Stimulated activated CD4-positive, alpha-beta T cell treated with anti-CD3 and anti-CD28 coated beads, Interleukin-1b, Interleukin-23, amount 100 ng/mL, for 1 hour (primary cell): ENCODE measurements at places on chromosomes 7 and 10.

GRCh38 chr7:28681693-28682310, 269.5 kb downstream of the CREB5 start:
- no peak for DNase-seq

- no peak for DNase-seq
Measured at GRCh38 chr7:121992068-121992467, 119.1 kb downstream of the PTPRZ1 start.

GRCh38 chr7:151679071-151679708, 159.5 kb upstream of the RHEB start:
- no peak for DNase-seq

DNA sequence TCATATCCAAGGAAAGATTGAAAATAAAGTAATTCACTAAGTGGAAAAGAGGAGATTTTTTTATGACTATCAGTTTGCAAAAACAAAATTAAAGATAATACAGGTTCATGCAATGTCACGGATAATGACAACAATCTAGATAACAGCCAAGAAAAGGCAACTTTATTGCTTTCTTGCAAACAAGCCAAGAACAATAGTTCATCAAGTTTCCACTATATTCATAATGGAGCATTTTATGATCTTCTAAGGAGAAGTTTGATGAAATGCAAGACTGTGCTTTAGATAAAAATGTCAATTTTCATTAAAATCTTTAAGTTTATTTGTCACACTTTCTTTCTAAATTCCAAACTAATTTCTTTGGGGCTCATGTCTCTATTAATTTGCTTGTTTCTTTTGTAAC, 53.9 kb upstream of the NRP1 start:
- DNase-seq: no peak

GRCh38 chr7:98194672-98195457, 16.4 kb upstream of the BHLHA15 start:
- DNase-seq: no peak

DNA sequence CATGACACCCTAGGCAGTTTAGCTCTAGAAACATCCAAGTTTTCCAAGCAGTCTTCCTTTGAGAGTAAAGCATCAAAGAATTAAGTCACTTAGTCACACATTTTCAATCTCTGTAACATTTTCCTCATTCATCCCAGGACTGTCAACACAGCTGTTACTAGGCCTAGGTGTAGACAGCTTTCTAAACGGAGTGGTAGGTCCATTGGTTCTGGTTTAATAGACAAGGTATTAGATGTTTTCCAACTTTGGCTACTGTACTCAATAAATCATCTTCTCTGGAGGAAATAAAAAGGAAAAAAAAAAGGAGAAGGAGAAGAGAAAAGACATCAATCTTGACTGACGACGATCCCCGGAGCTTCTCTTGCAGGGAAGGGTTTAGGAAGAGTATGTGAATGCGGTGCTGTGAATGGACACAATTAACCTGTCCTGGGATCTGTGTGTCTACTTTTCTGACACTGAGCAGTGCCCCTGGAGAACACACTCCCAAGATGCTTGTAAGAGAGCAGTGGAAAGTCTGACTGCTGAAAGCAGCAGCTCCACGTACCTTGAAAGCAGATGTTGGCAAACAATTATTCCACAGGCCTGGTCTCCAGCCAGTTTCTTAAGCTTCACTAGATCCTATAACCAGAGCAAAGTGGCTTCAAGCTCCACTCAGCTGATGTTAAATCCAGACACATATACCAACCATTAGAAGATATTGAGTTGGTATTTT, 59.1 kb downstream of the CXCL12 start:
- DNase-seq: no peak

GRCh38 chr7:66114743-66115649, at the start of gene CRCP:
TSS of gene CRCP (plus strand) at chr7:66114847. CDS start at chr7:66114963, 116 bp downstream.
- peak; percentile 39 for DNase-seq

GRCh38 chr7:2926896-2927405, 82.8 kb upstream of the GNA12 start:
- no peak for DNase-seq

DNA sequence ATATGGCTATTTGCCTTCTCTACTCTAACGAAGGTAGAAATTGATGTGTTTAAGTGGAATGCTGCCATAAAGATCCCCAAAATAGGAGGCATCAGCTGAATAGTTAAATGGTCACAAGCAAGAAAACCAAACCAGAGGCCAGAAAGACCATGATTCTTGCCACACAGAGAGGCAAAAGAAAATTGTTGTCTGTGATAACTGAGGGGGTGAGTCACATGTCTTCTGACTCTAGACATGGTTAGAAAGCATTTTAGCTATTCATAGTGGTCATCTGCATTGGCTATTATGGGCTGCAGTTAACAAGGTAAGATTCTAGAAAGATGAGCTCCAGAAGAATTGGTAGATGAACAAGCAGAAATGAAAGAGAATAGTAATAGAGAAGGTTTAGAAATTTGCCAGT, 361.4 kb upstream of the NPSR1 start:
- no peak for DNase-seq

GRCh38 chr10:53601260-53601875, 828.8 kb upstream of the MBL2 start:
- no peak for DNase-seq

- DNase-seq: no peak
Measured at GRCh38 chr7:14228341-14228740, 238.9 kb upstream of the ETV1 start.

DNA sequence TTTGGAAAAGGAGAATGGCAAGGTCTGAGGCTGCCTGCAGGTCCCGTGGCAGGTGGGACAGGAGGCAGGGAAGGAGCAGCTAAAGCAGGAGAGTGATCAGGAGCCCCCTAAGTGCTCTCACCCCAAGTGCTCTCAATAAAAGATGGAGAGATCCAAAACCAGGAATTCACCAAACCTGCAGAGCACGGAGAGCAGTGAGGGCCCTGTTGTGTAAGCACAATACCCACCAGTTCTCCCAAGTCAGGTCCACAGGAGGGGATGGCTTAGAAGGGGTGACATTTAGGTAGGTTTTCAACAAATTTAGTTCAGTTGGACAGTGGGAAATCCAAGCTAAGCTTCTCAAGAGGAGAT, 40.8 kb downstream of the GNA12 start:
- no peak for DNase-seq

DNA sequence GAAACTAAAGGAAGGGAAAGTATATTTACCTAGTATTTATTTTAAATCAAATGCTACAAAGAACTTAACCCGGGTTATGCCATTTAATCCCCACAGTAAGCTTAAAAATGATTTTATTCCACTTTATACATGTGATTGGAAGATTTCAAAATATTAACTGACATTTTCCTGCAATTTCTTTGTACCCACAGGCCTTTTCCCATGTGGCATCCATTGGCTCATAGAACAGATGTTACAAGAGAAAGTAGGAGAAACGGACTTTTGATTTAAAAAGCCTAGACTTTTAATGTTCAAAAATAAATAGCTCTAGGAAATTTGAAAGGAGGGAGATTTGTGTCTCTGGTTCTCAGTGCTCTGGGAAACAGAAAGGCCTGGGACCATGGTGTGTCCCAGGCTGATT, 807.9 kb downstream of the KCNMA1 start:
- DNase-seq: no peak

- DNase-seq: no peak
Measured at GRCh38 chr10:70952401-70952800, 64.0 kb upstream of the PCBD1 start.

GRCh38 chr7:100119970-100120732, 717 bp downstream of the CNPY4 start:
- no peak for DNase-seq

- DNase-seq: no peak
Measured at GRCh38 chr7:117666031-117666430, 186.2 kb downstream of the CFTR start.

DNA sequence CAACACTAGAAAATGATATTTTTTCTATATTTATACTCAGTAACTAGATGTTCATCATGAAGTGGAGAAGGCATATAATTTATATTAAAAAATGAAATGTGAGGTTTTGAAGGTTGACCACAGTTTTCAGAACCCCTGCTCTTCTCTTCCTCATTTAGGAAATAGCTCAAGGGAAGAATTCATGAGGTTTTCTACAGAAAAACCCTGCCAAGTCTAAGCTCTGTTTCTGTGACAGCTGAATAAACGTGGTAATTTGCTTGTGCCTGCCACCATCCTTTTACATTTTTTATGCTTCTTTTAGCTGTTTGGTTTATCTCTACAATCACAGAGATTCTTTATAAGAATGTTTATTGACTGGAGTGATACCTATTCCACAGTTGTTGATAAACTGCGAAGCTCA, 630.3 kb upstream of the POT1 start:
- no peak for DNase-seq

GRCh38 chr10:27801171-27801785, 55.7 kb upstream of the MKX start:
- DNase-seq: no peak

GRCh38 chr7:47651355-47652317, 69.7 kb upstream of the TNS3 start:
- DNase-seq: no peak

DNA sequence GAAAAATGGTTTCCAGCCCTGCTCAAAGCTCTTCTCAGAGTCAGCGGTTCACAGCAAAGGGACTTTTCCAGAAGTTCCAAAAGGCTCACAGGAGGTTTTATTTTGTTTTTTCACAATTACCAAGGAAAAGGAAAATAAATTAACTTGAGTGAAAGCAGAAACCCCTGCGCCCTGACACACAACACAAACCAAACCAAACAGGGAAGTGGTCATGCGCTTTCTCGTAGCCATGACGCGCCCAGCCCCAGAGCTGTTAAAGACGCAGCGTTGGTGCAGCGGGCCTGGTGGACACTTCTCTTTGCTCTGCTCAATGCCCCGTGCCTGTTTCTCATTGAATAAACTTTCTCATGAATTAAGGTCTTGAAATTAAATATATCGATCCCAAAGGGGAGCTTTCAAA, 134.4 kb upstream of the LYZL2 start:
- no peak for DNase-seq

GRCh38 chr10:14072541-14072940, 258.2 kb downstream of the FRMD4A start:
- no peak for DNase-seq

DNA sequence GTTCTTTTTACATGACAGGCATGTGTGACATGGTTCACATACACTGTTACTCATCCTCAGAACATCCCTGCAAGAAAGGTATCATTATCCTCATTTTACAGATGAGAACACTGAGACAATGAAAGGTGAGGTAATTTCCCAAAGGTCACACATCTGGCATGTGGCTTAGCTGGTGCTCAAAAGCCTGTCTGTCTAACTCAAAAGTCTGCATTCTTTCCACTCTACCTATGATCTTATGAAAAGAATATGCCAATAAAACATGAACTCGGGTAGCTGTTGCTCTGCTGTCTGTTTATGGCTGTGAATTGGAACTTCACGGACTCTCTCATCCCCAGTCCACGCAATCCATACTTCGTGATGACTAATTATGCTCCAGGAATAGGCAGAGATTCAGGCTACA, 79.0 kb upstream of the ODAD2 start:
- no peak for DNase-seq

DNA sequence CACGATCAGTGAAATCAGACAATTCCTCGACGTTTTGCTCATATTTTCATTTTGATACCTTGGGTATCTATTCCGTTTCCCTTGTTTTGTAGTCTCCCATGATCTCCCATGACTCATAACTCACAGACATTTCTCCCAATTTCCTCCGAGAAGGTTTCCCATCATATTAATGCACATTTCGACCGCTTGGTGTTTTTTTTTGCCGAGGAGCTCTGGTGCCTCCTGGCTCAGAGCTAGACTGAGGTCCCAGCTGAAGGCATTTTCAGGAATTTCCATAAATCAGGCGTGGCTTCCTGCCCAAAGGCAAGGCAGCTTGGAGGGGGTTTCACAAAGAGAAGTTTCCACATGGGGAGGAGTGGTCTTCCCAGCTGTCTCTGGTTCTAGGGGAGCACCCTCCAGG, 148.2 kb upstream of the TNS3 start:
- DNase-seq: no peak

GRCh38 chr7:158077934-158078910, 509.4 kb downstream of the PTPRN2 start:
- DNase-seq: no peak

DNA sequence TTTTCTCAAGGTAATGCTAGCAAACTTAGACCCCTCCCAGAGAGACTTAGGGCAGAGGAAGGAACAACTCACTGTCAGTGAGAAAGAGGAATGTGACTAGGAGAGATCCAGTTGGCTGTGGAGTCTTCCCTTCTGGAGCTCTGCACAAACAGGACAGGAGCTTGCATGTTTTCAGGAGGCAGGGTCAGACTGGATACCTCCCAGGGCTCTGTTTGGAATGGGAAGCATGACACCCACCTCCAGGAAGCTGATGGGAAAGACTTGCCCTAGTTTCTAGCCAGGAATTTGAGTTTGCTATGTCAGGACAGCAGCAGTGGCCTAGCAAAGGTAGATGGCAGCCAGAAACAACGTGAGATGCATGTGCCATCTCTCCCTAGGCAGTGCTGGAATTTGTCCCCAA, 40.6 kb downstream of the GHRHR start:
- no peak for DNase-seq

GRCh38 chr10:97427571-97428179, 1.7 kb downstream of the PGAM1 start:
- no peak for DNase-seq

GRCh38 chr10:96250349-96250748, 21.0 kb downstream of the BLNK start:
- no peak for DNase-seq

DNA sequence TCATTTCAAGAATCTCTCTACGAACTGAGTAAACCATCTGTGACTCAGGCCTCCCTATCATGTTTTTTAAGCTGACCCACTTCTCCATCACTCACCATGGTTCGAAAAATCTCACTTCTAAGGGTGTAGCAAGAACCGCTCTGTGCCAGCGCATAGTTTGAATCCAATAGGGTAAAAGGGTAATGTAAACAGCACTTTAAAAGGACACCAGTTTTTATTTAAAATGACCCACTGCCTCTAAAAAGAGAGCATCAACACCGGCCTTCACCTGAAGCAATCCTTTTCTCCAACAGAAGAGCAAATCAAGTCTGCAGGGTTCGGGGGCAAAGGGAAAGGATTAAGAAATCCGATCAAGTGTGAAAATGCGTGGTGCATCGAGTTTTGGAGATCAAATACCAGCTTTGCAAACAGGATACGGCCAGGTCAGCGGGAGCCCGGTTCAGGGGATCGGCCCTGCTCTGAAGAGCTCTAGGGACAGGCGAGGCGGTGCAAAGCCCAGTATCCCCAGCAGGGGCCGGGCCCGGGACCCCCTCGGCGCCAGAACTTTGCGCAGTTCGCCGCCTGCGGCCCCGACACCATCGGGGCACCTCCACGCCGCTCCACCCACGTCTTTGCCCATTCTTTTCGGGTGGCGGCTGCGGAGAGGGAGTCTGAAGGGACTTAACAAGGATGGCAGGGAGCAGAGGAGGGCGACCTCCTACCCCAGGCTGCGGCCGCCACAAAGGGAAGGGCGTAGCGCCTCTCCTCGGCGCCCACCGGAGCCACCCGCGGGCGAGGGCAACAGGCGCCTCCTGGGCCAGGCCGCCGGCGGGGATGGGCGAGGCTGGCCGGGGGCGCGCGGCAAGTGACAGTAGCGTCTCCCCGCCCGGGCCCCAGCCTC, 842 bp downstream of the NMT2 start:
- peak; percentile 4 for DNase-seq

DNA sequence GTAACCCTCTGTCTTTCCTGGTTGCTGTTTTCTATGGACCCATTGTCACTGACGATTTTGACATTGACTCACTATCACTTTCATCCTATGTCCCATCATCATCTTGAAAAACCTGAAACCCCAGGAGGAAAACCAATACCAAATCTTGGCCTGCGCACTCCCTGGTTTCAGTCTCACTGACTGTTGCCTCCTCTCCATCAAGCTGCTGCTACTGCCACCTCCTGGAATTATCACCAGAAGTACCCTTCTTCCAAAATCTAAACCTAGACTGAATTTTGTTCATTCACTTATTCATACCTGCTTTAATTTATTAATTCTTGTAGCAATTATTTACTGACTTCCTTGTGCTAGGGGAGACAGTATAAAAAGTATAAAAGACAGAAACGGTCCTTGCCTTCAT, 44.5 kb upstream of the ACBD5 start:
- no peak for DNase-seq
